Stimulated activated CD8-positive, alpha-beta memory T cell treated with anti-CD3 and anti-CD28 coated beads, Interleukin-4, amount 100 ng/mL, for 4 hours (primary cell): ENCODE measurements at places on chromosomes 5 and 9.

- no peak for DNase-seq
Observed at GRCh38 chr9:95771556-95772246, 103.8 kb upstream of the ERCC6L2 start.

DNA sequence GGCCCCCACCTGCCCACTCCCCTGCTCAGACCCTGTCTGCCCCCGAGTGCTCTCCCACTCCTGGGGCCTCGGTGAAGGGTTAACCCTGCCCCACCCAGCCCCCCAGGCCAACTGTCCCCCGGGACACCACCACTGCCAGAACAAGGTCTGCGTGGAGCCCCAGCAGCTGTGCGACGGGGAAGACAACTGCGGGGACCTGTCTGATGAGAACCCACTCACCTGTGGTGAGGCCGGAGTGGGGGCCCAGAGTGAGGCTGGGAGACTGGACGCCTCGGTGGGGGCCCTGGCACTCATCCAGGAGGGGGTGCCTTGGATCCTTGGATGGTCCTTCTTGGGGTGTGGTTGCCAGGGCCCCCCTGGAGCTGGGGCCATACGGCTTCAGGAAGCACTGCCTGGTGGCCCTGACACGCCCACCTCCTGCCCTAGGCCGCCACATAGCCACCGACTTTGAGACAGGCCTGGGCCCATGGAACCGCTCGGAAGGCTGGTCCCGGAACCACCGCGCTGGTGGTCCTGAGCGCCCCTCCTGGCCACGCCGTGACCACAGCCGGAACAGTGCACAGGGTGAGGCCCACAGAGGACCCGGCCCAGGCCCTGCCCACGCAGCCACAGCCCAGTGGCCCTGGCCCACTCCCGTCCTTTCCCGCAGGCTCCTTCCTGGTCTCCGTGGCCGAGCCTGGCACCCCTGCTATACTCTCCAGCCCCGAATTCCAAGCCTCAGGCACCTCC is 2.1 kb downstream of the MAMDC4 start:
- DNase-seq = no peak

DNA sequence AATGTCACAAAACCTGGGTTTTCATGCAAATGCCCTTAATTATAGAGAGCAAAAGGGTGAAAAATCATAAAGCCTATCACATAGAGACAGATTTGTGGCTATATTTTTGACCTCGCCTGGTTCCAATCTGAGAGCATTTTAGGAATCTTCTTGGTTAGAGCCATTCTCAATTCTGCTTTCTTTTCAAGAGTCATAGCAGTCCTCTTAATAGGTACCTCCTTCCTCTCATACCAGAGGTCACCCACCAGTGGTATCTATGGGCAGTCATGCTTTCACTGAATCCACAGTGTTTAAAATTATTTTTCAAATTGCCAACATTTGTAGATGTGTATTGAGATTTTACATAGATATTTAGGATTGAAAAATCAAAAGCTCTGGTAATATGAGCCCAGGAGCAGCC is 215.5 kb downstream of the DAB2IP start:
- no peak for DNase-seq

DNA sequence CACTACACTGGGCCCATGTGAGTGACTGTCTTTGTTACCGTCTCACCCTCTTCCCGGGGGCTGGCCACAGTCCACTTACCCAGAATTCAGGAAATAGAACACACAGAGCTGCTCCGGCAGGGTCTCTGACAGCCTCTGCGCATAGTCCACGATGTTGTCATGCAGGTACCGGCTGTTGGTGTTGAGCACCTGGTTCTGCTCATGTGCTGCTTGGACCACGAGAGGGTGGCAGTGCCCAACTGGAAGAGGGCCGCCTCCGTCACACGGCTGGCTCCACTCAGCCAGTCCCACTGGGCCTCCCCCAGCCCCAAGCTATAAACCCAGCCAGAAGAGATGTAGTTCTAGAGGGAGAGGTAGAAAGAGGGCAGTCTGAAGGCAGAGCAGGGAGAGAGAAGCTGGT is 2.7 kb downstream of the PHYKPL start:
- no peak for DNase-seq

GRCh38 chr5:14503681-14504331 is 77.8 kb upstream of the OTULINL start:
- no peak for DNase-seq

DNA sequence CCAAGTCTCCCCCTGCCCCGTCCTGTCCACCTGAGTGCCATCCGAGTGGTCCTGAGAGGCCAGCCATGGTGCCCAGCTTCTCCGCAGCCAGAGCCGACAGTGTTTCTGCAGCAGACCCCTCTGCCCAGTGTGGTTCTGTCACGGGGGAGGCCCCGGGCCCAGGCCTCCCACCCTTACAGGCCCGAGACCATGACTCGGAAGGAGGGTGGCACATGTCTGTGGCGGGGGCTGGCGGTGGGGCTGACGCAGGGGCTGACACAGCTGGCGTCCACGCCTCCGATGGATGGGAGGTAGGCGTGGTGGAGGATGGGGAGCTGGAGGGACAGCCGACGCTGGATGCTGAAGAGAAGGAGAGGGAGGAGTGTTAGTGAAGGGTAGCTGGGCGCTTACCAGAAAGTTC is 35.0 kb upstream of the TBC1D2 start:
- no peak for DNase-seq

GRCh38 chr9:127557466-127557869 is 54.6 kb upstream of the STXBP1 start:
- DNase-seq = no peak

GRCh38 chr5:10550222-10550995 is 13.5 kb upstream of the ANKRD33B start:
- DNase-seq = no peak

DNA sequence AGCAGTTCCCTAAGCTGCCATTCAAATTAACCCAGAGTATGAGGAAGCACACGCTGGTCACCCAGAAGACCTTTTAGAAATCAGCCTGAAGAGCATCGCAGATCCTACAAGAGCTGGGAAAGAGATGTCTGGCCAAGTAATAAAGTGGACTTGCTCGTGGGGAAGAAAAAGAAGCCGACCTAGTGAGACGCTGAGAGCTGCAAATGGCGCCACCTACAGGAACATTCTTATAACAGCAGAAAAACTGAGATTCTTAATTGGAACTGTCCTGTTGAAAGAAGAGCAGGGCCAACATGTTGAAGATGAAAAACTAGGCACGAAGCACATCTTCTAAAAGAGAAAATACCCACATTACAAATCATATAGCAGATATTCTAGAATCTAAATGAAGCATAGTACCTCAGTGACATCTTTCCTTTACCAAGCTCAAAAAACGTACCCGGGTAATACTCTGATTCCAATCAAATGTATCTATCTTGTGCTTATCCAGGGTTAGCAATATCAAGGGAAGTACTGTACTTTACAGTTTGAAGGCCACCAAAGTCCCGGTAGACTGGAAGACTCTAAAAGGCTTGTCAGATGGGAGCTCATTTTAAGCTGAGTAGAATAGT is 3.9 kb upstream of the GNAQ start:
- peak; percentile 15 for DNase-seq

GRCh38 chr5:5628866-5629606 is 206.6 kb downstream of the ICE1 start:
- DNase-seq = no peak

DNA sequence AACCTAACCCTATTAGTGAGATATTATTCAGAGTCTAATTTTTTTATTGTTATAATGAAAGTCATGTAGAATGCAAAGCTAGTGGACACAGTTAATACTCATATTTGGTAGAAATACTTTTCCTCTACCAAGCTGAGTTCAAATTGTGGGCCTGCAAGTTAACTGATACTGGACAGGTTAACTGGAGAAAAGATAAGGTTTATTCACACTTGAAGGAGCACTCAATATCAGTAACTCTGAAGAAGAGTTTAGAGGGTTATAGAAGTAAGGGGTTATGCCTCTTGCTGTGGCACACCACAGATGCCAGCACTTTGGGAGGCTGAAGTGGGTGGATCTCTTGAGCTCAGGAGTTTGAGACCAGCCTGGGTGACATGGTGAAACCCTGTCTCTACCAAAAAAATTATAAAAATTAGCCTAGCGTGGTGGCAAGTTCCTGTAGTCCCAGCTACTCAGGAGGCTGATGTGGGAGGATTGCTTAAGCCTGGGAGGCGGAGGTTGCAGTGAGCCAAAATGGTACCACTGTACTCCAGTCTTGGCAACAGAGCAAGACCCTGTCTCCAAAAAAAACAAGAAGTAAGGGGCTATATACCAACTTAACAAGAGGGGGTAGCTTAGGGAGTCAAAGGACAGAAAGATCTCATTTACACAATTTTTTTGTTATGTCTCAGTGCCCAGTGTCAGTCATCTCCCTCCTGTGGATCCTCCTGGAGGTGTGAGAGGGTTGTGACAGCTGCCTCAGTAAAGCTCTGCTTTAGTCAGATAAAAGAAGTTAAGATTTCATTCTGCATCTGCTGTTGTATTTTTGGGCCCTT is 121.2 kb upstream of the GRHPR start:
- DNase-seq = no peak

DNA sequence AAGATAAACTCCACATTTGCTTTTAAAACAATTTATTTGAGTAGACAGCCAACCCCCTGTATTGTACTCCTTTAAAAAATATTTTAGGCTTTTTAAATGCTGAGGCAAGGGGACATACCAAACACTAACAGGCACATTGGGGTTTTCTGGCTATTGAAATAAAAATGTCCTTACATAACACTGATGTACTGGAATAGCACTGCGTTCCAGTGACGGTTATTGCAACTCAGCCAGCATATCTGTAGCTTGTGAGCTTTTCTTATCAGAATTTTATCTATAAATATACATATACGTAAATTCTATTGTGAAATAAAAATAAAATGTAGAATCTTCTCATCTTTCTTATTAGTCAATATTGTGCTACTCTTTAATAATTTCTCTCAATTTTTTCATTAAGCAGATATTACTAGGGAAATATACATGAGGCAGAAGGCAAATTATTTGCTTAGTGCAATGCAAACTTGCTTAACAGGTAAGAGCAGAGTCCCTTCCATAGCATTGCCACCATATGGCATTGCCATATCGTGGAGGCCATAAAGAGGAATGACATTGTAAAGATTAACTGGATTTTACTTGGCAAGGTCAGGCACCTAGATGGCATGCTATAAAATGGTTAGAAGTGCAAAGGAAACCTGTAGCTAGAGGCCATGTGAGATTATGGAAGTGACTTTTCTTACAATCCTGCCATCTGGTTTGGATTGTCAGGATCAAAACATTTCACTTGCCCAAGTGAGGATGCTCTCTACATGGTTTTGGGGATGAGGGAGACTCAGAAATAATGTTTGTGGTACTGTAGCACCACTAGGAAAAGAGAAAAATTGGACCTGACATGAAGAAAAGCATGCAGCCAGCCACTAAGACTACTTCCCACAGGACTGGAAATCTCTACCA is 94.8 kb upstream of the CDKN2B start:
- DNase-seq = no peak

GRCh38 chr5:35058374-35058788 is 10.6 kb upstream of the AGXT2 start:
- no peak for DNase-seq
